ENCODE measurements at places on chromosomes 1 and 21.

DNA sequence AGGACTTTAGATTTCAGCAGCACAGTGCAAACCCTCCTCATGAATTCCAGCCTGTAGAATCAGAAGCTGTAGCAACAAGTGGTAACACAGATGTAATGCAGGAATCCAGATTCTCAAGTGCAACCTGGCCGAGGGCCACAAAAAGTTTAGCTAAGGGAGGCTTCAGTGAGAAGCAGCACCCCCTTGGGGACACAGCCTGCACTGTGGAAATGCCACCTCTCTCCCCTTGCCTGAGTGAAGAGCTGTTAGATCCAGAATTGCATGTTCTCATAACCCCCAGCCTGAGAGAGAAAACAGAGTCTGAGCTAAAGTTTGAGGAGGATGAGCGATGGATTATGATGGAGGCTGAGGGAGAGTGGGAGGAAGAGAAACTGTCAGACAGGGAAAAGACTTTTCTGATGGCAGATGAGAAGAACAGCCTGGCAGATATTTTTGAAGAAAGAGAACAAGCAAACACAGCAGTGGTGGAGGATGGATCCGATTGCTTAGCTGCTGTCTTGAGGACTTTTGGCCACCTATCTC, 80.5 kb upstream of the BMP8A start:
- peak; percentile 93 for DNase-seq

GRCh38 chr1:52552236-52552504, 722 bp downstream of the TUT4 start:
- peak; percentile 67 for DNase-seq

GRCh38 chr1:186628910-186629309, 51.3 kb downstream of the PTGS2 start:
- no peak for DNase-seq

- no peak for DNase-seq
Observed at GRCh38 chr1:208061632-208062031, 150.7 kb upstream of the CD34 start.

GRCh38 chr1:35448344-35448801, 108.8 kb downstream of the KIAA0319L start:
- DNase-seq, result no peak

DNA sequence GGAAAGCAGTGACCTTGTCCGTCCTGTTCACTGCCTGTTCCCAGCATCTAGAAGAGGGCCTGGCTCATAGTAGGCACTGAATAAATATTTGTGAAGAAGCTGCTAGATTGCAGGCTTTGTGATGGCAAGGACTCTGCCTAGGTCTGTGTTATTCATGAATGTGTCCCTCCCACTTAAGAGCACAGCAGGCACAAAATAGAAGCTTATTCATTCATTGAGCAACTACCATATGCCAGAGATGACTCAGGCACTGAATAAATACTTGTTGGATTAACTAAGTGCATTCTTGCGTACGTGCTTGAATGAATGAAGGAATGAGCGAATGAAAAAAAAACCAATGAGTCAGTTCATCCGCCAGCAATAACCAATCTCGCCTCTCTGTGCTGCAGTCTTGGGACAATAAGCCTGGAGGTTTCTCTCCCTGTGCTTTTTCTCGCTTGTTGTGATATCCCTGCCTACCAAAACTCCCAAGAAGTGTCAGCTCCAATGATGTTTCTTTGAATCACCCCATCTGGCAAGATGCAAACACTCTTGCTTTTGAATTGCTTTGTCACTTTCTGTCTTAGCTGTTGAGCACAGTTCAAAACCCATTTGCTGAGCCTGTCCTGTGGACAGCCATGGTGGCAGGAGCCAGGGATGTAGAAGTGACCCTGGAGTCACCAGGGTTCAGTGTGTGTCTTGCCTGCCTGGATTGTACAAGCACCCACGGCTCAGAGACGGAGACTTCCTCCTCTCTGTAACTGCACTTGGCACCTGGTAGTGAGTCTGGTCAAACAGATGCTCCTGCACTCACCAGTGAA, 143.9 kb downstream of the KAZN start:
- DNase-seq, result no peak

GRCh38 chr21:46092026-46092764, 5.7 kb upstream of the COL6A2 start:
- no peak for DNase-seq

GRCh38 chr1:31723828-31724359, 20.1 kb upstream of the COL16A1 start:
- peak; percentile 87 for DNase-seq

GRCh38 chr1:245288796-245289195, 134.0 kb downstream of the KIF26B start:
- no peak for DNase-seq

- DNase-seq, result no peak
Observed at GRCh38 chr1:225651376-225651871, 1.5 kb downstream of the ENAH start.

DNA sequence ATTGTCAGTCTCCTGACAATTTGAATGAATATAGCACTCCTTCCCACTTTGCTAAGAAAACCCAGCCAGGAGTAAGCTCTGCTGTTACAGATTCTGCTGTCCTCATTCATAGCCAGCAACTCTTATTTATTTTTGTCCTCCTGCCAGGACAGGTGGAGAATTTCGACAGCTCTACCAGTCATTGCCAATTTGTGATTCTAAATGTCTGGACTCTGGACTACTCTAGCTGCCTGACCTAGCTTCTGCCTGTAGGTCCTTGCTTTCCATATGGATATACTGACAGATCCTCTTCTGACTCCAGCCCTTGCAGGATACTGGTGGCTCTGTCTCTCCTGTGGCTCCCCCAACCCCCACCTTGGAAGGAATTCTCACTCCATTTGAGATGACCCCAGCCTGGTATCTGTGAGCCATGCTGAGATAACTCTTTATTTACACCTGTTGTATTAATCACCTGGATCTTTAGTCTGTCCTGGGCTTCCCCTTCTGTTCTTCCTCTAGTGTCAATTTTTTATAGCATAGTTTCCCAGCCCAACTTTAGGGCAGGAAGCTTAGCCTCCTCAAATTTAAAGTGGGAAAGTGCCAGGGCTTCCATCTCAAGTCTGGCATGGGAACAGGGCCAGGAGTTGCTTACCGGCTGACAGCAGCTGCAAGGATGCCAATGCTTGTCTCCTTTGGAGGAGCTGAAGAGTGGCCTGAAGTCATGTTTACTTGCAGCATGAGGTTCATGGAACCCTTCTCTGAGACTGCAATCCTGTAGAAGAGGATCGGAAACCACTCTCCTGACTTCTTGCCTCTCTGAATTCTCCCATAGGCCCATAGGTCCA, 6.7 kb downstream of the PM20D1 start:
- DNase-seq, result no peak

DNA sequence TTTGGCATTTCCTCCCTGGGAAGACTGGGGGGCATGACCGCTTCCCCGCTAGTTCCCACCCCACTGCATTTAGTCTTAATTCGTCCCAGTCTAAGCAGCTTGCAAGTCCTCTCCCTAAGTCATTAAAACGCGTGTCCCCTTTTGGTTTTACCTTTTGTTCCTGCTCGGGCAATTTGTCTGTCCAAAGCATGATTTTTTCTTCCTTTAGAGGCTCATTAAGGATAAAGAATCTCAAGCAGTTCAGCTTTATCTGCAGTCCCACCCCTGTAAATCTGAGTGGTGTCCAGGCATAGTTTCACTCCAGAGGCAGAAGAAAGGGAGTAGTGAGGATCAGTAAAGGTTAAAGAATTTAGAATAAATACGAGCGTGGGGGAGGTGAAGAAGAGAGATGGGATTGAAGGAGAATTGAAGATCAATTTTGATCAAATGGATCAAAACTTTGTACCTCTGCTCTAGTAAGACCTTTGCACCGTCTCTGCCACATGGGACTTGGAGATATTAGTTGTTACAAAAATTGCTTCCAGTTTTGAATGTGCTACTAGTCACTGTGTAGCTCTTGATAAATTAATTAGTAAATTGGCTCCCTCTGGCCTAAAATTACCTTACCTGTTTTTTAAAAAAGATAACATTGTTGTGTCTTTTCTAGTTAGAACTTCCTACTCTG, 989 bp upstream of the ETV3 start:
- no peak for DNase-seq

GRCh38 chr1:37040773-37041172, 6.5 kb upstream of the GRIK3 start:
- DNase-seq, result no peak

DNA sequence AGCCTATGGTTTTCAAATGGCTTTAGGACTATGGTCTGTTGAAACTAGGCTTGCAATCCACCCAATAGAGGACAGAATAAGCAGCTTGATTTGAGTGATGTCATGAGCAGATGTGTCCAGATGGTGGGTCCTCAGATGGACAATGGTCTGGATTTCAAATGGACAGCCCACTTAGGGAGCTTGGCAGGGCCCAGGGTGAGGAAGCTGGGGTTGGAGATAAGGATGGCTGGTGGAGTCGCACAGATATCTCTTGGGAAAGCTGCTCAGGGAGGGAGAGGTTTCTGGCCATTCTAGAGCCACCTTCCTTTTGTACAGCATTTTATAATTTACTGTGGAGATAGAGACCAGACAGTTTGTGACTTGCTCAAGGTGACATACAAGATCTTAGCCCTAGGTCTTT, 55.0 kb downstream of the NFASC start:
- DNase-seq, result no peak

DNA sequence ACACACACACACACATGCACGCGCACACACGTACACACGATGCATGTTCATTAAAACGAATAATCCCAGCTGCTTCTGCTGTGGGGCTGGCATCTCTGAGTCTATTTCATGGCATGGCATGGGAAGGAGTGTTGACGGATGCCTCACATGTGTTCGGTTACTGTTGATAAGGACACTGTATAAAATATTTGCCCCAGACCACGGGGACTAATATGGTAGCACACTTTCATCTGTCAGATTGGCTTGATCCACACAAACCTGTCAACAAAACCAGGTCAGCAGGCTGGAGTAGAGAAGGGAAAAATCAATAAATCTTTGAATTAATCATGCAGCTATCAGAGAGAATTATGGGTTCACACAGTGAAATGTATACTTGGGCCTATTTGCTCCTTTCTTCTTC, 171.9 kb downstream of the DSCAM start:
- DNase-seq, result no peak

GRCh38 chr1:175297291-175297690, 104.7 kb upstream of the KIAA0040 start:
- DNase-seq, result no peak

GRCh38 chr1:196319301-196319700, 288.9 kb downstream of the KCNT2 start:
- DNase-seq, result no peak

- no peak for DNase-seq
Observed at GRCh38 chr21:36425286-36425685, 40.1 kb downstream of the CHAF1B start.
